ENCODE measurements at places on chromosomes 3 and 15. TPM values are rescaled to one million over a fixed set of nuclear protein-coding genes. Genes with fewer than 3 reads are reported as not detected.

GRCh38 chr3:4394048-4394447, 73.0 kb downstream of the SUMF1 start:
- DNase-seq = no peak

- no peak for DNase-seq
Observed at GRCh38 chr15:95176794-95177577, 945.6 kb downstream of the MCTP2 start.

The SLC9C1 gene
- polyA plus RNA-seq = 0.10 TPM

The VWA5B2 gene
- polyA plus RNA-seq = 0.63 TPM

DNA sequence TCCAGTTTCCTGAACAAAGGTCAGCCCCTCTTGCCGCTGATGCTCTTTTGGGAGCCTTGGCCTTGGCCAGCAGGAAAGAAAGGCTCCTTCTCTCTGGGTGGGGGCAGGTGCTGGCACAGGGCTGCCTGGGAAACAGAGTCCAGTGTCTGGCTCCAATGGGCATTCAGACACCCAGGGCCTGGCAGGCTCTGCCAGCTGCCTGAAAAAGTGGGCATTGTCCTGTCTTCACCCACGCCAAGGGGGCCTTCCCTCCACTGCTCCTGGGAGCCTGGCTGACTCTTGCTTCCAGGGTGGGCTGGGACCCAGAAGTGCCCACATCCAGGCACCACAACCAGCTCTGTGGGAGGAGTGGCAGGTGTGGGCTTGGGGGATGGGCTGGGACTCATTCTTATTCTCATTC, 62.7 kb downstream of the RHCG start:
- DNase-seq = no peak

DNA sequence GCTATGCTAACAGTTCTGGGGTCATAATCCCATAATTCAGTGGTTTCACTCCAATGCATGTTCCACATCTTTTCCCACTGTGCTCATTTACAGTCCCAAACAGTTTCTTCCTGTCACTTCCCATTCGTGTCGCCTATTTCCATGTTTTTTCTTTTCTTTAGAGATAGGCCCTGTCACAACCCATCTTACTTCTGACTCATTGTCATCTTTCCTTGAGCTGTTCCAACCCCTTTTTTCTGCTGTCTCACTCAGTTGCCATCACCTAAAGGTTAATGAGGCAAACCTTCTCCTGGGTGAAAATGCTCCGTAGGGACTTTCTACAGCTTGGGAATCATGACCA, 814.5 kb downstream of the VGLL3 start:
- DNase-seq = no peak

The NAALADL2 gene
- polyA plus RNA-seq = 5.5 TPM

The WDR49 gene
- polyA plus RNA-seq = not detected

GRCh38 chr15:79002581-79002980, 57.7 kb upstream of the CTSH start:
- no peak for DNase-seq

- no peak for DNase-seq
Observed at GRCh38 chr3:189305412-189305811, 133.6 kb downstream of the TPRG1 start.

The MYZAP gene
- polyA plus RNA-seq = 2.7 TPM

- no peak for DNase-seq
Observed at GRCh38 chr3:34669490-34669889, 871.1 kb downstream of the PDCD6IP start.

DNA sequence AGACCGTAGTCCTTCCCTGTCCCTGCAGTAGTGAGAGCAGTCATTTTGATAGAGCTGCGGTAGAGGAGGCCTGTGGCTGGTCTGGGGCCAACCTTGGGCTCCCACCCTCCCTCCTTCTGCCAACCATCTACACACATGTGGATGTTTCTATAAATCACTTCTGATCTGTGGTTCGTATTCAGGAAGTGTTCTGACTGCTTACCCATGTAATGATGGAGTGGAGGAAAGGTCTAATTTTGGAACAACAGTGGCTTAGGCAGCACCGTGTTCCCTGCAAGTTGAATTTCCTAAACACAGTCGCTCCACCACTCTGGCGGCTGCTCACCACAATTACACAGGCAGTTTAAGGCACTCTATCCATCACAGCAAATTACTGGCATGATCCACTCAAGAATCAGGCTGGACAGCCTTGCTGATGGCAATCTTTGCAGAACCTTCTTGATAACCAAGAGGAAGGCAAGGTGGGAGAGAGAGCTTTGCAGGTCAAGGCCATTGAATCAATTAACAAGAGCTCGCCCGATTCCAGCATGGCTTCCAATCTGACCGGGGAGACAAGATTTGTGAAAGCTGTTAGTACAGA, 104.7 kb upstream of the VEPH1 start:
- DNase-seq = no peak

- DNase-seq = no peak
Observed at GRCh38 chr15:68806220-68807060, 14.3 kb downstream of the ANP32A start.

- DNase-seq = no peak
Observed at GRCh38 chr3:123054931-123055330, 11.9 kb upstream of the PDIA5 start.

DNA sequence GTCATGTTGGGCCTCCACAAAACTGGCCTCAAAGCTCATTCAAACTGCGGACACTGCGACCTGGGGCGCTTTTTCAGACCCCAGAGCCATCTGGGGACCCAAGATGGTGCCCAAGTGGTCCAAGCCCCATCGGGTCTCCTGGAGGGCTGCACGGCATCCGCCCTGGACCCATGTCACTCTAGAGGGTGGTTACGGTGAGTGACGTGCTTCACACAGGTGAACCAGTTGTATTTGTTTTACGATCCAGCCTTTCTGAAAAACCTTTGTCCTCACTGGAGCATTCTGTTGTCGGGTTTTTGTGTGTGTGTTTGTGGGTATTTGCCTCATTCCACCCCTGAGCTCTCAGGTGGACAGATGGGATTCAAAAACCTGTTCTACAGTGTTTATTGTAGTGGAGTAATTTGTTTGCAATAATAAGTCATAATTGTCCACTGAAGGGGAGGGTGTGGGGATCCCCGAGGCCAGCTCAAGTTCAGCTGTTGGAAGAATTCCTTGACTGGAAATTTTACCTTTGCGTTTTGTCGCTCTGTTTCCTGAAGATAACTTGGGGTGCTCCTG, 1.9 kb downstream of the SLC51A start:
- DNase-seq = no peak

The STOML1 gene
- polyA plus RNA-seq = 43.0 TPM

GRCh38 chr15:99343881-99344551, 92.7 kb downstream of the LRRC28 start:
- no peak for DNase-seq

GRCh38 chr15:73338058-73338457, 30.7 kb downstream of the HCN4 start:
- no peak for DNase-seq
